Anterior cingulate cortex (tissue), 58 donors: ENCODE measurements at places on chromosomes 5 and 9.

DNA sequence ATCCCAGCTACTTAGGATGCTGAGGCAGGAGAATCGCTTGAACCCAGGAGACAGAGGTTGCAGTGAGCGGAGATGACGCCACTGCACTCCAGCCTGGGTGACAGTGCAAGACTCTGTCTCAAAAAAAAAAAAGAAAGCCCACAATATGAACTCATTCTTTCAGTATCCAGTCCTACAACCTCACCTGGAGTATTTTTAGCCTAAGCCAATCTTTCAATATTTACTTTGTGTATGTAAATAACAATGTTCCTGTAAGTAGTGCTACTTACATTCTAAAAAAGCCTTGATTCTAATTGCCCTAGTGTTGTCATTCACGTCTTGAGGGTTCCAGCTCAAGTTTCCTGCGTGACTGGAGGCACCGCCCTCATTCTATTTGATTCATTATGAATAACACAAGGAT, 62.0 kb downstream of the BHMT start:
- DNase-seq: no peak

- DNase-seq: no peak
Observed at GRCh38 chr9:21023861-21024260, 7.6 kb downstream of the HACD4 start.

DNA sequence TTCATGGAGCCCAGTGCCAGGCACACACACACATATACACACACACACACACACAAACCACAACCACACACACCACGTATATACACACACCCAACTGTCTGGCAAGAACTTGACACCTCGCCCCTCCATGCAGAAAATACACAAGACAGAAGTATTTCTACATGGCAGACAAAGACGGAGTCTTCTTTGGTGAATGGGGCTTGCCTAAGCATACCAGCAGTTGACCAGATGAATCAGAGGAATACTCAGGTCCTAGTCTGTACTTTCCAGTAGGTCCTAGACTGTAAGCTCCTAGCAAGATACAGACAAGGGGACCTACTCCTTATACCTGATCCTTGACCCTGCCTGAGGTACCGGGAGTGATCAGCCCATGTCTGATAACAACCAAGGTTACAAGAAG, 60.1 kb downstream of the SIL1 start:
- no peak for DNase-seq

- no peak for DNase-seq
Observed at GRCh38 chr9:114395334-114395617, 7.5 kb upstream of the AKNA start.

- DNase-seq: no peak
Observed at GRCh38 chr5:107889387-107889786, 218.7 kb upstream of the EFNA5 start.

- DNase-seq: no peak
Observed at GRCh38 chr9:2957656-2958200, 113.8 kb upstream of the PUM3 start.

GRCh38 chr9:131960851-131961495, 118.7 kb downstream of the MED27 start:
- DNase-seq: peak; percentile 43

- DNase-seq: no peak
Observed at GRCh38 chr5:74336297-74336696, 304.2 kb downstream of the ENC1 start.

GRCh38 chr9:120659676-120660075, 54.6 kb downstream of the MEGF9 start:
- DNase-seq: no peak

- no peak for DNase-seq
Observed at GRCh38 chr5:54738118-54738972, 220.8 kb downstream of the SNX18 start.

- no peak for DNase-seq
Observed at GRCh38 chr5:180820788-180821321, 18.2 kb upstream of the MGAT1 start.

DNA sequence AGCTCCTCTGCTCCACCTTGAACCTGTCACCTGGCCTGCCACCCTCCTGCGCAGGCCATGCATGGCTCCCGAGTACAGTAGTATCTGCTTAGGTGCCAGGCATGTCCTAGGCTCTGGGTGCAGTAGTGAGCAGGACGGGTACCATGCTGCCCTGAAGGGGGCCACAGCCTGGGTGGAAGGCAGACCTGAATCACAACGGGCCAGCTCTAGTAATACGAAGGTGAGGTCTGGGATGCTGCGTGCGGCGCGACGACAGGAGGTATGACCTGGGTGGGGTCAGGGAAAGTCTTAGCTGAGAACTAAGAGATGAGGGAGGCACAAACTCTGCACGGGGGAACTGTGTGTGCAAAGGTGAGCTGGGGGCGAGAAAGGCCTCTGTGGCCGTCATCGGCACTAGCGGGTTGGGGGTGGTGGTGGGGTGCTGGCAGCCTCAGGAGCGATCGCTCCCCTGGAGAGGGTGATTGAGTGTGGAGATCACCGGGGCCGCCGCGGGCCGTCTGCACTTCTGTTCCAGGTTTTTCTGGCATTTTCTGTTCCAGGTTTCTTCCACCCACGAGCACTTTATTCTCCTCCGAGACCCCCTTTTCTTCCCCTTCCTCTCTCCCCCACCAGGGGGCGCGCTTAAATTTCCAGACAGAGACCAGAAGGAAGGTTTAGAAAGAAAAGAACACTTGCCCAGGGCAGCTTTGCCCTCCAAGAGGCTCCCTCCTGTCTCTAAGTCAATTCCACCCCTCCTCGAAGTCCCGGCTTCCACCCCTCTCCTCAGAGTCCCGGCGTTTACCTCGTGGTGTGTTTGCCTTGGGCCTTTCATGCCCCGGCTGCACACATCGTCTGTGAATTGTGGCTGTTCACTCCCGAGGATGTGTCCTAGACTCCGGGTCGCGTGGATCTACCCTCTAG, 15.1 kb downstream of the PDLIM4 start:
- no peak for DNase-seq

DNA sequence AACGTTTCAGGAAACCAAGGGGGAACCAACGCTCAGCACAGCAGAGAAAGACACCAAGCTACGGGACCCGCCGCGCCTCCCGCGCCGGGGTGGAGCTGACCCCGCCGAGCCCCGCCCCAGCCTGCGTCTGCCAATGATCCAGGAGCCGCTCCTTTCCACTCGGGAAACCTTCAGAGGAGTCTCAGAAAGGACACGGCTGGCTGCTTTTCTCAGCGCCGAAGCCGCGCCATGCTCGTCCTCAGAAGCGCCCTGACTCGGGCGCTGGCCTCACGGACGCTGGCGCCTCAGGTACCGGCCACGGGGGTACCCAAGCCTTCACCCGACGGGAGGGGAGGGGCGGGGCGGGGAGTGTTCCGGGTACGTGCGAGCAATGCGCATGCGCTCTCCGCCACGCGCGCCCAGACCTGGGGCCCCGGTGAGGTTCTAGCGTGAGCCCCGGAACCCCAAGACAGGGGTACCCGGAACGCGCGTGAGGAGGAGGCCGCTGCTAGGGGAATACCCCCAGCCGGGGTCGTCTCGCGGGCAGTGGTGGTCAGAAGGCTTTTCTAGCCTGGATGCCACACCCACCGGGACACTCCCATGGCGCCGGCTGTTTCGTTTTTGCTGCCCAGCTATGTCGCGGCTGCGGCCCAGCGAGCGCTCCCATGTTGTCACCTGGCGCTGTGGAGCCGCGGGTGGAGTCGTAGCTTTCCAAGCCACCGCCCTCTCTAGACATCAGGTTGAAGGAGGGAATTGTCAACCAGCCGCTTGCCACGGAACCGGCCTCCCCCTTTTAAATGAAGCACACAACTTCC, at the start of gene NIPSNAP3A:
Gene NIPSNAP3A, plus strand, starts transcription at position 119 of the 794 bp plus-strand sequence. Its CDS starts 110 bp downstream, at position 229.
- peak; percentile 71 for DNase-seq

DNA sequence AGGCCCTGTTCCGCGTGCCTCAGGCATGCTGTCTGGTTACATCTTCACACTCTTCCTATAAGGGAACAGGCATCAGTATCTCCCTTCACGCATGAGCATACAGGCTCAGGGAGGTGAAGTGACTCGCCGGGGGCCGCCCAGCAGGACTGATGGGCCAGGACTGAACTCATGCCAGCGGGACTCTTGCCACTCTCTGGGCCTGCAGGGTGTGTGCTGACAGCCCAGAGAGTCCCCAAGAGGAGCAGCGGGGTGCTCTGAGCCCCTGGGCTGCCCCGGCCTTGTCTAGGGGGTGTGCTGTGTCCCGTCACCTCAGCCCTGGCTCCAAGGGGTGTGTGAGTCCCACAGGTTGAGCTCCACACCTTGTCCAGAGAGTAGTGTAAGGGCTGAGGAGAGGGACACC, 9.9 kb downstream of the KCNT1 start:
- DNase-seq: no peak

- DNase-seq: no peak
Observed at GRCh38 chr9:98306384-98307145, 51.1 kb upstream of the TBC1D2 start.

- peak; percentile 51 for DNase-seq
Observed at GRCh38 chr9:129626079-129626624, at the start of gene NTMT1. NTMT1 (plus strand) TSS chr9:129626163; CDS start chr9:129632704, 6,541 bp downstream.

DNA sequence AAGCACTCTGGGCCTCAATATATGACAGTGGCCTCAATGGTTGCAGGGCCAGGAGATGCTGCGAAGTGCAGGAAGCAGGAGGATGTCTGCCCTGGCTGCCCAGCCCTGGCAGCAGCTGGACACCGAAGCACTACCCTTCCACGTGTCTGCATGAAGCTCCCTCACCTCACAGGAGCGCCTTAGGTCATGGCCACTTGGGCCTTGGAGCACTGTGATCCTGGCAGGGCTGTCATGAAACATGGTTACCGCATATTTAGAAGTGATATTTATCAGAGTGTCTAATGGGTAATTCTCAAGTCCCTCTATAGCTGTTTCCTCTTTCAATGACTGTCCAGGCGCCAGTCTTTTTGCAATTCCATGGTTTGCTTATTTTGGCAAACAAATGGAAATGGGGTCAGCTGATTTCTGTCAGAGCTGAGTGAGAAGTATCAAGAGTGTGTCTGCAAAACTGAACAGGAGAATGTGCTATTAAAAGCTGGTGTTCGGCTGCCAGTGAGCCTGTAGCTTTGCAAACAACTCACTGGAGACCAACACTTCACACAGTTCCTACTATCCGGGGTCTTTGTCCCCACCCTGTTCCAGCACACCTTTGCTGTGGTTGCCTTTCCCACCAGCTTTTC, 285.9 kb downstream of the KIF4B start:
- DNase-seq: no peak

DNA sequence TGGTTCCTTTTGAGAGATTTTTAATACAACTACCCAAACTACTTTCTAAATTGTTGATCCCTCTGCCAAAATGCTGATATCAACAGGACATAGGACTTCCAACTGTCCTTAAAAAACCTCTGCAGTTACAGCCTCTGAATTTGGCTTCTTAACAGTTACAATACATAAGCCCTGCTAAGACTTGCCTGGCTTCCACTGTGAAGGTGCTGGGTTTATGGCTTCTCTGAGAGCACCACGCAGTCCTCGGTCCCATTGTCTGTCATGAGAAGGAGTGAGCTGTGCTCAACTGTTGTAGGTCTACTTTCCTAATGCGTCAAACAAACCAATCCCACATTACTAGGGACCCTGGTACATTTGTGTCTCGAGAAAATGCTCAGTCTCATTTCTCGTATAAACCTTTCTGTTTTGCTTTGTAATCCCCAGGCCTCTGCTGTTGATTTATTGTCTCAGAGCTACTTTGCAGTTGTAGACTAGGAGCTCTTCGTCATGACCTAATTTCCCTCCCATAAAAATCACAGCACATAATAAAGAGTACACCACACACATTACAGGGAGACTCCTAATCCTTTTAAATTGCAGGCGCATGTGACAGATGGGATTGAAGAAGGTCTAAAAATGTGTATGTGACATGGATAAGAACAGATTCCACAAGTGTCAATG, 274.9 kb downstream of the NR3C1 start:
- no peak for DNase-seq

DNA sequence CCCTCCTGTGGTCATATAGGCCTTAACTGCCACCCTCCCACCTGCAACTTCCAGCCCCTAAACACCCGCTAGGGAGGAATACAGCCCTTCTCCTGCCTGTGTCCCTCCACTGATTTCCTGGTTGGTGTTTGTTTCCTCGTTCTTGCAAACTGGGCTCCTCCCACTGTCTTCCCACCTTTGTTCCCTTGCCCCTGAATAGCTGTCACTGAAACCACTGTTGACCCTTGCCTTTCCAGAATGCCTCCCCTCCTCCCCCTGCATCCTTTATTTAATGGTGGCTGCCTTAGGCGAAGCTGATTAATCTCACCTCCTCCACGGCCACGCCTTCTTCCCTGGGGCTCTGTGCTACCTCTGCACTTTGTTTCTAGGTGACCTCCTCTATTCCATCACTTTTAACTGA, 626.7 kb downstream of the BNC2 start:
- no peak for DNase-seq

GRCh38 chr5:126143622-126144021, 279.6 kb upstream of the GRAMD2B start:
- DNase-seq: no peak

DNA sequence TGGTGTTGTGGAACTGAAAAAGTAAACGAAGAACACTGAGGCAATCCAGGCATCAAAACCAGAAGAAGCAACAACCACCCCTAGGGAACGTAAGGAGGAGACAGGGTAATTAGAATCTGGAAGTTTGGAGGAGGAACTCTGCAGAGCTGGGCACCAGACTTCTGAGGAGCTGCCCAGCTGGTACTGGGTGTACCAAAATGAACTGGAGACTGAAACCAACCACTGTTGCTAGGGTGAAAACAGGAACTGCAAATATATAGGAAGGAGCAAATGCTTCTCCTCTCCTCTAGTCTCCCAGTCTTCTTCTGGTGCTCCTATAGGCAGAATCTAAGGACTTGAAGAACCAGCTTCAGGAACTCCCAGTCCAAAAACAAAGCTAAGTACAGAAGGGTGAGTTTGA, 189.8 kb downstream of the ELAVL2 start:
- DNase-seq: no peak

GRCh38 chr5:17680737-17681136, 46.5 kb downstream of the TAF11L14 start:
- no peak for DNase-seq

- no peak for DNase-seq
Observed at GRCh38 chr9:113526841-113527240, 63.3 kb downstream of the RGS3 start.

- no peak for DNase-seq
Observed at GRCh38 chr9:88425538-88425950, 37.3 kb downstream of the SPIN1 start.

GRCh38 chr5:31581498-31582099, 49.5 kb downstream of the C5orf22 start:
- no peak for DNase-seq

DNA sequence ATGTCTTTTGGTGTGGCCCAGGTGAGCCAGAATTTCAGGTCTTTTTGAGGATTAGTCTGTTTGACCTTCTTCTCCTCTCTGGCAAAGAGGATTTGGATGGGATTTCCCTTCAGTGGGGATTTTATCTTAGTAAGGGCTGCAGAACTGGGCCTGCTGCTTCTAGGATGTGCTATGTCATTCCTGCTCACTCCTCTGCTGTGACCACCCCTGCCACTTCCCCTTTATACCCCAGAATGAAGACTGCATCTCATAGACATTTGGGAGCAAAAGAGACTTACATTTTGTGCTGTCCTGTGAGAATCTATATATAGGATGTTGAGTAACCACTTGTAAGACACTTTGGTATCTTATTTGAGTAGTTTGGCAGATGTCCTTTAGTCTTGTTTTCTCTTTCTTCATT, 76.2 kb downstream of the ARHGAP26 start:
- no peak for DNase-seq
